ENCODE measurements at places on chromosomes 11 and 22.

GRCh38 chr11:93133488-93134109 is 64.2 kb downstream of the SLC36A4 start:
- DNase-seq: no peak

- DNase-seq: no peak
Observed at GRCh38 chr22:47152938-47153337, 390.5 kb downstream of the TBC1D22A start.

- no peak for DNase-seq
Observed at GRCh38 chr11:102120437-102120973, 10.3 kb downstream of the YAP1 start.

DNA sequence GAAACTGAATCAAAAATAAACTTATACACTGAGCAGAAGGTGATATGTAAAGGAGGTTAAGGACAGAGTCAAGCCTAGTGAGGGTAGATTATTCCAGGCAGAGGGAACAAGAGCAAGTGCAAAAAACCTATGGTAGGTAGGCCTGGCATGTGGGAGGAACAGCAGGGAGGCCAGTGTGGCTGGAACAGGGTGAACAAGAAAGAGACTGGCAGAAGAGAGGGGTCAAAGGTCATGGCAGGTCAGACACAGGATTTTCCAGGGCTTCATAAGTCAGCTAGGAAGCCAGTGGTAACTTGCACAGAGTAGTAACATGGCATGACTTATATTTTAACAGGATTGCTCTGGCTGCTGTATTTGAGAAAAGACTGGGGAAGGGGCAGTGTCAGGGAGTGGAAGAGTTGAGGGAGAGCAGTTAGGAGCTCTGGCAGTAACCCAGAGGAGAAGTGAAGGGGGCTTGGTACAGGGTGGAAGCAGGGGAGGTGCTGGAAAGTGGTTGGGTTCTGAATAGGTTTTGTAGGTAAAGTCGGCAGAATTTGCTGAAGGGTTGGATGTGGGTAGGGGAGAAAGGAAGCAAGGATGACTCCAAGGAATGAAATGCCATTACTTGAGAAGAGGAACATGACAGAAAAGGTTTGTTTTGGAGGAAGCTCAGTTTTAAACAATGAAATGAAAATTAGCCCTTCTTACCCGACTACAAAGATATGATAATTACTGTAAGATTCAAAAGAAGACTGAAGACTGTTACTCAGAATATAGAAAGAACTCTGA is 86.2 kb downstream of the ZNRF3 start:
- no peak for DNase-seq

- DNase-seq: no peak
Observed at GRCh38 chr11:19649751-19650150, 62.9 kb upstream of the NAV2 start.

- DNase-seq: no peak
Observed at GRCh38 chr11:60855726-60856633, at the start of gene PTGDR2. Gene PTGDR2, minus strand, starts transcription at chr11:60855950. Its CDS starts 2,228 bp downstream, at chr11:60853722.

- no peak for DNase-seq
Observed at GRCh38 chr11:492427-493226, 14.4 kb downstream of the RNH1 start.

DNA sequence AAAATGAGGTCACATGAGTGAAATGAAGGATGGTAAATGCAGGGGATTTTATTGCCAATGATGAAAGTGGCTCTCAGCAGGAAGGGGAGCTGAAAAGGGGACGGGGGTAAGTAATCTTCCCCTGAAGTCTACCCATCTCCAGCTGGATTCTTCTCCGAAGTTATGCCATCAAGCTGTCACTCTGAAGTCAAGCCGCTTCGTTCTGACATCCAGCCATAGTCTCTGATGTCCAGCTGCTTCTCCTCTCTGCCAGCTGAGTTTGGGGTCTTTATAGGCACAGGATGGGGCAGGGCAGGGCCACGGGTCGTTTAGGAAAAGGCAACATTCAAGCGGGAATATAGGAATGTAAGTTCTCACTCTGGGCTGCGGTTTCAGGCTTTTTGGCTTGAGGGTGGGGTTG is 181.9 kb upstream of the ANO3 start:
- no peak for DNase-seq

- DNase-seq: no peak
Observed at GRCh38 chr11:91978747-91979146, 245.9 kb upstream of the FAT3 start.

DNA sequence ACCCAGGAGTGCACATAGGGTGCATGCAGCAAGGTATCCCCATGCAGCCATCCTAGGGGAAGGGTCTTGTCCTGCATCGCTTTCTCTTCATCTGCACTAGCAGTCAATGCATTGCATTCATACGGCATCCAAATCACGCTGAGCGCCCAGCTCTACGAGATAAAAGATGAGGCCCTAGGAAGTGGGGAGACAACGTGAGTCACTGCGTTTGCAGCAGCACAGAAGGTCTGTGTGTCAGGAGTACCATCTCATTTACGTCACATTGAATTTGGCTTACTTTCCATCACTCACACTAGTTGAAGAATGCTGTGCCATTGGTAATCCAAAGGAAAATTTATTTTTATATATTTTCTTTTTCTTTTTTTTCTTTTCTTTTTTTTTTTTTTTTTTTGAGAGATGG is 2.5 kb upstream of the ST14 start:
- no peak for DNase-seq
